Stimulated activated CD8-positive, alpha-beta memory T cell treated with anti-CD3 and anti-CD28 coated beads, Interleukin-15, amount 100 ng/mL, for 1 hour (primary cell): ENCODE measurements at places on chromosomes 5 and 9.

- no peak for DNase-seq
Observed at GRCh38 chr5:116772152-116772501, 197.5 kb upstream of the SEMA6A start.

DNA sequence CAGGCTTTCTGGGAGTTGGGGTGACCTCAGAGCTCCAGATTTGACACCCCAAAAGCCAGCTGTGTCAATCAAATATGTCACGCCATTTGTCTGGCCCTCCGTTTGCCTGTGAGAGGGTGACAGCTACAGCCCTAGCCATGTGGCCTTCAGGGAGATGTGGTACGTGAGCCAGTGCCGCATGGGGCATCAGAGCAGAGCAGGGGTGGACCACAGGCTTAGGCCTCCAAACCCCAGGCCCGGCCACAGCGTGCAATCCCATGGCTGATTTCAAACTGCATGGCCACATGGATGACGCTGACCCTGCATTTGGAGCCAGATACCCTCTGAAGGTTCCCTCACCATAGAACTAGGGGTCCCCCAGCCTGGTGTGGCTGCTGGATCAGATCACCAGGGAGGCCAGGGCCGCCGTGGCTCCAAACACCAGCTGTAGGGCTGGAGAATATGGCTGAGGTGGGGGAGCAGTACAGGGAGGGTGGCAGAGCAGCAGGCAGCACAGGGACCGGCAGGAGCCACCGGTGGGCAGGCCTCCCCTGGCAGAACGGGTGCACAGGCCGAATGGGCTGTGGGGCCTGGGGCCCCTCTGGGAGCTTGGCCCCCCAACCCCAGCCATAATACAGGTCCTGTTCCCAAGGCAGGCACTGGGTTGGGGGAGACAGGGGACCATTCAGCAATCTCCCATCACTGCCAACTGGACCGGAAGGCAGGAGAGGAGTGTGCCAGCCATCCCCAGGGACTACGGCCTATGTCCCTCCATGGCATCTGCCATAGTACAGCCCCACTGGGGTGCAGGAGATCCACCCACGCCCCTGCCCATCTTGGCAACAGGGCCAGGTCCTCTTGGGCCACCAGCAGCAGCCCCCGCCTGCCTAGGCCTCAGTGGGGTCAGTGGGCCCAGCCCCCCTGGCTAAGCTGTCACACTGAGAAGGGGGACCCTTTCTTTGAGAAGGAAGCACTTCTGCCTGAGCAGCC lies 1.5 kb downstream of the SAPCD2 start:
- DNase-seq = no peak

- no peak for DNase-seq
Observed at GRCh38 chr5:137627706-137628105, 108.2 kb downstream of the KLHL3 start.

GRCh38 chr5:35790457-35790822 lies 66.3 kb upstream of the IL7R start:
- DNase-seq = no peak

DNA sequence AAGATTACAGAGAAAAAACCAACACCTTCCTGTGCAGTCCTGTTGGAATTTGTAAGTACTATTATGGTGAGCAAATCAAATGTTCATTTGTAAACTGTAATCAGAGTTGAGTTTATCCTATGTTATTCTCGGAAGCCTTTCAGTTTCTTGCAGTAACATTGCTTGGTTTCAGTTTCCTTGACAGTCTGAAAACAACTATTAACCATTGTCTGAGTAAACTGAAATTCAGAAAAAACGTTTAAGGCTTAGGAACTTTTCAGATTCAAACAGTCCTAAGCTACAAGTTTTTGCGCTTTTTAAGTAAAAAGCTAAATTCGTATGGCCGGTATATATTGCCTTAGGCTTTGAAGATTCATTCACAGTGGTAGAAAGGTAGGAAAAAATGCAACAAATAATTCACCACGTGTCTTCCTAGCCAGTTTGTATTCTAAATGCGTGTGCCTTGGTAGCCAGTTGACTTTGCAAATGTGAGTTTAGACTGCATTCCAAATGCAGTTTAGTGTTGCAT lies 2.5 kb downstream of the GPBP1 start:
- no peak for DNase-seq

- no peak for DNase-seq
Observed at GRCh38 chr5:14330729-14331385, 187.7 kb downstream of the TRIO start.

DNA sequence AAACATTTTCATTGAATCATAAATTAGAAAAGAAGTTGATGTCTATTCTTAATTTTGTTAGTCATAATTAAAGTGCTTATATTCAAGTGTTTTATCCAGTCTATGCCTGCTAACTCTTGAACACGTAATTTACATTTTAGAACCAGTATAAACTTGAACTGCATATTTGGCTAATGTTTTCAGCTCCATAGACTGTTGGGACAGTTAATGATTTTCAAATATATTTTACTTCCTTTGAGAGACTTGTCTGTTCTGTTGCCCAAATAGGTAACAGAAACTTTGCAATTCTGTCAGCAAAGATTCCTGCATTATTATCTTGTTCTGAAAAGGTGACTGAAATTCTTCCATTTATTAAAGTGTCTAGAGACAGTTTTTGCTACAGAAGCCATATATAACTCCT lies 7.8 kb downstream of the ITGA2 start:
- DNase-seq = no peak

DNA sequence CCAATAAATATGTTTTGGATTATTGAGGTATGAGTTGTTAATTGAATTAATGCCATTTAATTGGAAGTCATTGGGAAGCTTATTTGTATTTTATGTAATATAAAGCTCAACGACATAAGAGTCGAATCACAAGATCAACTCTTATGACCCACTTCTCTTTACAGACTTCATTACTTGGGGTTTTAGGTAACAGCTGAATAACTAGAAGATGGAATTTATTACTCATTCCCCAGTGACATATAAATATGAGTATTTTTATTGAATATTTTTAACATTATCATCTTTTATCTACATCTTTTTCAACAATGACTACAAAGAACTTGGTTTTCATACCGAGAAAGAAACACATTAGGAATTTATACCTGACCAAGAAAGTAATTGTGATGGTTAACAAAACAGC lies 21.1 kb downstream of the HMGCR start:
- no peak for DNase-seq

GRCh38 chr5:513216-514100 lies 10.8 kb downstream of the SLC9A3 start:
- no peak for DNase-seq

- DNase-seq = no peak
Observed at GRCh38 chr5:62124266-62124665, 181.7 kb upstream of the KIF2A start.

DNA sequence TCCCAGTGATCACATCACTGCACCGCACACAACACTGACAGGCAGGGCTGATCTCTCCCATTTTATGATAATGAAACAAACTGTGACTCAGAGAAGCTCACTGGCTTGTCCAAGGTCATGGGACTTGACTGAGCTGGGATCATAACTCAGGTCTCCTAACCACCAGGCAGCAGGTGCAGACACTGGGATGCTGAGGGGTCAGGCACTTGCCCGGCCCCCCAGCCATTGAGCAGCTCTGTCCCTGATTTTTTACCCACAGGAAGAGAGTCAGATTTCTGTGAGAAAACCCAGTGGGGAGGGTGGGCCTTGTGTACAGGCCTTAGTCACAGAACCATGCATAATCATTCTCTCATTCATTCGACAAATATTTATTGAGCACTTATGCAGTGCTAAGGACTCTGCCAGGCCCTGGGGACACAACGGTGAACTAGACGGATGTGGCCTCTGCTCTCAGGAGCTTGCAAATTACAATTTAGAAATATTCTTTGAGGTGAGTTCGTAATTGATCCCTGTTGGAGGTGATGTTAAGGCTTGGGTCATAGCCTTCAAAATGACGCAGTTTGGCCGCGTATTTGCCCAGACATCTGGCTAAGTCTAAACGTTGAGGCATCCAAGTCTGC lies 54.5 kb upstream of the TGFBR1 start:
- DNase-seq = no peak

- DNase-seq = no peak
Observed at GRCh38 chr9:14768405-14769229, 46.1 kb upstream of the CER1 start.

- no peak for DNase-seq
Observed at GRCh38 chr9:96344458-96345180, 38.9 kb downstream of the SLC35D2 start.

GRCh38 chr9:105877721-105878120 lies 183.4 kb downstream of the TMEM38B start:
- DNase-seq = no peak

- DNase-seq = no peak
Observed at GRCh38 chr5:3310541-3311261, 284.9 kb upstream of the IRX1 start.

DNA sequence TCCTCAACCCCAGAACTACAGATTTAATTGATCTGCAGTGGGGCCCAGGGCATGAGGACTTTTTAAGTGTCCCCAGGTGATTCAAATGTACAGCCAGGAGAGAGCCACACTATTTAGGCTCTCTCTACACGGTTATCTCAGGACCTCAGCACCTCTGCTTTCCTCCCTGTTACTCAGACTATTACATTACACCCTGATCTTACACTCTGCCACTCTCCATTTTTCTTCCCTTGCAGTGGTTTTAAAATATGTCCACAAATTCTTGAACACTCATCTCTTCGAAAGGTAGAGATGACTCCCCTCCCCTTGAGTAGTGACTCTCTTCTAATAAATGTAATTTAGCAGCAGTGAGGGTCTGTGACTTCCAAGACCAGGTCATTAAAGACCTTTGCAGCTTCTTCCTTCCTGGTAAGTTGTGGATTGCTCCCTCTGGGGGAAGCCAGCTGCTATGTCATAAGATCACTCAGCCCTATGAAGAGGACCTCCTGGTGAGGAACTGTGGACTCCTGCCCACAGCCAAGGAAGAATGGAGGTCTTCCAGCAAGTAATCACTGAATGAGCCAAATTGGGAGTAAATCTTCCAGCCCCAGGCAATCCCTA lies 87.5 kb upstream of the SSBP2 start:
- DNase-seq = no peak

DNA sequence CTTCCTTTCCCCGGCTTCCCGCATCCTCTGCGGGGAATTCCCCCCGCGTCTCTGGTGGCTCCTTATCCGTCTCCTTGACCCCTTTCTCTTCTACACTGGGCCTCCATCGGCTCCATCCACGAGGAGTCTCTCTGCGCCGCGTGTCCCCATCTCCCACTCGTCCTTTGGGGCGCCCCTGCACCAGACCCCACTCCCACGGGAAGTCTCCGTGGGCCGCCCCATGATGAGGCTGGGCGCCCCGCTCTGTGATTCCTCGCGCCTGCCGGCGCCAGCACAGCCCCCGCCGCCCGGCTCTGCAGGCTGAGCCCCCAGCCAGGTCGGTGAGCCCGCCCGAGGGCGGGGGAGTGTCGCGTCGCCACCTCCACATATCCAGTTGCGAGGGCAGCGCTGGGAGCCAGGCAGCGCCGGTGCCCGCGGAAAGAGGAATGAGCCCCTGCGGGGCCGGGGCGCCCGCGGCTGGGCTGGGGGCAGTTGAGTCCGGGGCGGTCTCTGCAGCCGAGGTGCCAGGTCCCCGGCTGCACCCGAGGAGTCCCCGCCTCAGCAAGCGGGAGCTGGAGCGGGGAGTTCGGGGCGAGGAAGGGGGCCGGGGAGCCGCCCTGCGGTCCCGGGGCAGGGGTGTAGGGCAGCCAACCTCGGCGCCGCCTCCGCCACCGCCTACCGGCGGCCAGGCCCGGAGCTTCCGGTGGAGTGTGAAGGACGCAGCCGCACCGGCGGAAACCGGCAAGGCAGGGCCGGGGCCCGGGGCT lies 2.1 kb upstream of the TRAF1 start:
- DNase-seq = no peak

DNA sequence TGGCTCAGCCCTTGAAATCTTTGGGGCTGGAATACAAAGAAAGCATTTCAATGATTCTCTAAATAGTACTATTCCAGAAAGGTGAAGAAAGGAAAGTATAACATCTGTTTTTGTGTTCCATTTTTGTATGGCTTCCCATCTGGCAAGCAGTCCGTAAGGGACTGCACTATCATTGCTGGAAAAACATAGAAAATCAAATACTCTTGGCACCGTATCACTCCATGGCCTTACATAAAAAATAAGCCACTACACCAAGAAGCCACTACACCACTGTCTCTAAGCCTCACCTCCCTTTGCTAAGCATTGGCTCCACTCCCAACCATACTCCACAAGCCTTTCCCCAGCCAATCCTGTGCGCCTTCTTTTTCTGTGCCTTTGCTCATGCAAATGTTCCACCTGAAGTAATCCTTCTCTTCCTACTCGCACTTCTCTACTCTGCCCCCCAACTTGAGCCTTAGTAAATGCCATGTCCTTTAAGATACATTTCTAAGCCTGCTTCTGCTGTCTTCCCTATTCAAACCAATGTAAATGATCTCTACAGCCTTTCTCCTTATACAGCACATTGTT lies 454.6 kb upstream of the TUSC1 start:
- DNase-seq = no peak

- DNase-seq = no peak
Observed at GRCh38 chr9:130989891-130990290, 19.1 kb upstream of the LAMC3 start.
